Pancreas (tissue), 10 donors: ENCODE measurements at places on chromosomes 3 and 15.

DNA sequence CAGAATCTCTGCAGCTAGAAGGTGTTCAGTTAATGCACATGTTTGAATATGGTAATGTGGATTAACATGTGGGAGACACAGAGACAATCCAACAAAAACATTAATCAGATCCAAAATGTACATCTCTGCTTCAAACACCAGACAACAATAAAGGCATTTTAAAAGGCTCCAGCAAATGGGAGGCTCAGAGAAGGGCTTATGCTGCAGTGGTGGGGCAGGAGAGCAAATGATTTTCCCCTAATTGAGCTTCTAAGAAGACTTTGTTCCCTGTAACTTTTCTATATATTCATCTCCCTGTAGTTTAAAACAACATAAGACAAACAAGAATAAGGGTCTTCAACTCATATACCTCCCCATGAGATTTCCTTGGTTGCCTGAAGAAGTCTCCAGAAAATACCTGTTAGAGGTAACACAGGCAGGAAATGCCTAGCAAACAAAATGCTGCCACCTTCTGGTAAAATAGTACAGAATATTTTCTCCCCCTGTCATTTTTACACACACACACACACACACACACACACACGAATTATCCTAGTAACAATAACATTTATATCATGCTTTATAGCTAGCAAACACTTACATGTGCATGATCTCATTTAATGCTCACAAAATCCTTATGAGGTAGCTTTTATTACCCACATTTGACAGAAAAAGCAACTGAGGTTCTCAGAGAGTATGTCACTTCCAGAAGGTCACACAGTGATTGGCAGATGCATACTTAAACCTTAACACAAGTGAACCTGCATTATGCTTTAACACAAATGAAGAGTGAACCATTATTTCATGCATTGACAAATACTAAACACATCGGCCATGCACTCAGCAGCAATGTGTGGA, 123.4 kb upstream of the MB21D2 start:
- no peak for DNase-seq

GRCh38 chr3:119569156-119569555, 9.7 kb upstream of the CD80 start:
- no peak for DNase-seq

DNA sequence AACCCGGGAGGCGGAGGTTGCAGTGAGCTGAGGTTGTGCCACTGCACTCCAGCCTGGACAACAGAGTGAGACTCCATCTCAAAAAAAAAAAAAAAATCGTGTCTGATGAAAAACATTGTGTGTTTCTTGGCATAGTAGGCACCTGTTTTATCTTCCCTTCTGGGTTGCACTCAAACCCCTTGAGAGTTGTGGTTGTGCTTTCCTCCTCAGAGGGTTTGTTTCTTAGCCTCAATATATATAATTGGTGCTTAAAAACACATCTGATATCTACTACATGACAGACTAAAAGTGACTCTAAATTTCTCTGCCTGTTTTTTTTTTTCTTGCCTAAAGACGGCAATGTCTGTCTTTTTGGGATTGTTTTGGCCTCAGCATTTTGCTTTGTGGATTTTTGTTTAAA, 7.6 kb downstream of the NR1D2 start:
- no peak for DNase-seq

DNA sequence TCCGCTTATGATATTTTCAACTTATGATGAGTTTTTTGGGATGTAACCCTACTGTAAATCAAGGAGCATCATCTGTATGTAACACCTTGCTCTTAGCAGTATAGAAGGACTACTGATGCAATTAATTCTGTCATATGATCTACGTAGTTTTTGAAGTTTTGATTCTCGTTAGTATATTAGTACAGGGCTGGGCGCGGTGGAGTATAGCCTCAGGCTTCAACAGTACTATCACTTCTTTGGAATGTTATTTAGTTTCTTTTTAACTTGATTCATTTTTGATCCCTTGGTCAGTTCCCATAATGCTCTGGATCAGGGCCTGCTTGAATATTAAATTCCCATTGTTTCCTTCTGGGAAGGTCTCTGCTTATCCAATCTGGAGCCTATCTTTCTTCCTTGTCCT, 23.9 kb upstream of the AP4E1 start:
- no peak for DNase-seq

- DNase-seq: peak; percentile 56
Measured at GRCh38 chr3:141051443-141052200, 475 bp downstream of the SPSB4 start.

DNA sequence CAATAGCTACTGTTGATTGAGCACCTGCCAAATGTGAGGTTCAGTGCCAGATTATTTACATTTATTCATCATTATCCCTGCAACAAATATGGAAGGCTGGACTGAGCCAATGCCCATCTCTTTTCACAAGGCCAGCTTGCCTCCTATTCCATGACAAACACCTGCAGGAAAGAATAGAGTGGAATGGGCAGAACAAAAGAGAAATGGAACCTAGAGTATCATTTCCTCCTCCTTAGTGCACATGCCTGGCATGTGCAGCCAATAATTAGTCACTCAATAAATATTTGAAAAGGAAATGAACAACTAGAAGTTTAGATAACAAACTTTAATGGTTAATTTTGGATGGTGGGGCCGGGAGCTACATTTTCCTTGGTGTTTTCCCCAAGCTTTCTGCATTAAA, 61.4 kb upstream of the MYRIP start:
- DNase-seq: no peak

- DNase-seq: no peak
Measured at GRCh38 chr3:82462977-82463376, 701.5 kb upstream of the GBE1 start.

DNA sequence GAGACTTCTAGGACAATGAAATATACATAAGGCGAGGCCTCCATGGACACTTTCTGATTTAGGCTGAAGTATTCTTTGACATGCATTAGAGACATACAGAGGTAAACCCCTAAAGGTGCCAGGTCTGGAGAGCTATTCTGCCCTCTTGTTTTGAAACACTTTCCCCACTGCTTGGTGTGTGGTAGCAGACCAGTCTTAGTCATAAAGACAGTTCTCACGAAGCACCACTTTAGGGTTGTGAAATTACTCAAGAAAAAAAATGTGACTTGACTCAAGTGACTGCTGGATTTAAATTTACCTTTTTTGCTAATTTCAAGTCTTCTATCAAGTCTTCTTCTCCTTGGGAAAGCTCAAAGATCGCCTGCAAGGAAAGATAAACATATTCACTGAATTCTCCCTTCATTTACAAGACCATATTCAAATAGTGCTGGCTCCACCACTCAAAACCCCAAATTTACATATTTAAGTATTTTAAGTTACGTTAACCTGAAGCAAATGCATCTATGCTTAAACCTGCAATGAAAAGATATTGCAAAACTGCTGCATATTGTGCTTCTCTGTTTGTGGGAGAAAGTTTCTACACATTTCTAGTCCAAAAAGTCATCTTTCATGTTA, 48.4 kb downstream of the ARHGEF3 start:
- no peak for DNase-seq

GRCh38 chr15:41888662-41889253, 5.1 kb downstream of the SPTBN5 start:
- no peak for DNase-seq

DNA sequence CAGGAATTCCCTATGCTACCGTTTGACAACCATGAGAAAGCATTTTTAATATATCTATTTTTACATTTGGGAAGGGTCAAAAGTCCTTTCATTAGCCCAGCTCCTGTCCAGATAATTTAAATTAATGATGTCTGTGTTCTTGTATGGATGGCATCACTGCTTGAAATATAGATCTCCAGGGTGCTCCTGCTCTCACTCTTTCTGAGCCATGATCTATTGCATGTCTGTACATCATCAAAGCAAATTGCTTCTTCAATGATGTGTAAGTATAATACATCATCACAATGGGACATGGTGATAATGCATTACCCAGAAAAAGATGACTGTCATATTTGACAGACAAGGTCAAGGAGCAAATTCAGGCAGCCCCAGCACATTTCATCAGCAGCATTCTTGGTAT, 223.6 kb upstream of the CNTN6 start:
- no peak for DNase-seq

DNA sequence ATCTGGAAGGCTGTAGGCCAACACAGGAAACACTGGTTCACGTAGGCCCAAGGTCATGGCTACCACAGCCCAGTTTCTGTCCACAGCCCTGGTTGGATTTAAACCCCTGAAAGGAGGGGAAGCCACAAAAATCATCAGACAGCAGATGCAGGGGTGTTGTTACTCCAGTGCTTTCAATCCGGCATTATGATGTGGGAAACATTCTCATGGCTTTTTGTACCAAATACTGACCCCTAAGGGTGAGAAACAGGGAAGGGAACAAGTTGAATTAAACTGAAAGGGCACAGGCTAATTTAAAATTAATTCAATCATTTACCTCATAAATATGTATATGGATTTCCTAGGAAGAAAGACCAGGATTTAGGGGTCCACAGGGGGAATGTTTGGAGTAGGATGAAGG, 375.6 kb downstream of the CTNNB1 start:
- DNase-seq: no peak

DNA sequence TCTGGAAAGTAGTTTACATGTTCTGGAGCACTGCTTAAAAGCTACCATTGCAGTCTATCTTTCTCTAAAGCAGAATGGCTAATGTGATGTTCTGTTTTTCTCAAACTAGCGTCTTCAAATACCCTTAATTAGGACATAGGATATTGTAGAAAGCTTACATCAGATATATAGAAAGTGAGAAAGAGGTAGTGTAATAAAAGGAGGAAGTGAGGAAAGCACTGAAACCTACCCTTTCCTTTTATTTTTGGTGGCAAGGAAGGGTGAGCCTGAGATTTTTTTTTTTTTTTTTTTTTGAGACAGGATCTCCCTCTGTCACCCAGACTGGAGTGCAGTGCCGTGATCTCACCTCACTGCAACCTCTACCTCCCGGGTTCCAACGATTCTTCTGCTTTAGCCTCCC, 9.4 kb downstream of the SENP2 start:
- DNase-seq: no peak

DNA sequence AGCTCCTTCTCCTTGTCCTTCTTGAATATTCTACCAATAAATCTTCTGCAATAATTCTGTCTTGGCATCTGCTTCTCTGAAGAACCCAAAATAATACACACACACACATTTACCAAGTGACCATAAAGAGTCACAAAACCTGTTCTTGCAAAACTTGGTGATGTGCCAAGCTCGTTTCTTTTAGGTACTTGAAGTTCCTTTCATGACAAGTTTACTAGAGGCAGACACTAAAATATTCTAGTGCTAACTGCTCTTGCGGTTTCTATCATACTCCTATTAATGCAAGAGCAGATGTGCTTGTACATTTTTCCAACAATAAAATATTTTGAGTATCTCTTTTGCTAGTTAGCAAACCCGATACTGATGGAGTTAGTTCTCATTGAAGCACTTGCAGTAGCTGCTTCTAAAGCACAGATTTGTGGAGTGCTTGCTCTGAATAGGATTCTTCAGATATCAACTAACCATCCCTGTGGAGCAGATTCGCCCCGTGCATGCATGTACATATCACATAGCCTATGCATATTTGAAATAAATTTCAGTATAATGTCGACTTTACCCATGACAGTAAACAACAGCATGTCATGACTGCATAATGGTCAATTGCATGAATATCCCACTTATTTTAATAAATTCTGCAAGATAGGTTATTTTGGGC, 23.2 kb downstream of the HHLA2 start:
- peak; percentile 51 for DNase-seq

DNA sequence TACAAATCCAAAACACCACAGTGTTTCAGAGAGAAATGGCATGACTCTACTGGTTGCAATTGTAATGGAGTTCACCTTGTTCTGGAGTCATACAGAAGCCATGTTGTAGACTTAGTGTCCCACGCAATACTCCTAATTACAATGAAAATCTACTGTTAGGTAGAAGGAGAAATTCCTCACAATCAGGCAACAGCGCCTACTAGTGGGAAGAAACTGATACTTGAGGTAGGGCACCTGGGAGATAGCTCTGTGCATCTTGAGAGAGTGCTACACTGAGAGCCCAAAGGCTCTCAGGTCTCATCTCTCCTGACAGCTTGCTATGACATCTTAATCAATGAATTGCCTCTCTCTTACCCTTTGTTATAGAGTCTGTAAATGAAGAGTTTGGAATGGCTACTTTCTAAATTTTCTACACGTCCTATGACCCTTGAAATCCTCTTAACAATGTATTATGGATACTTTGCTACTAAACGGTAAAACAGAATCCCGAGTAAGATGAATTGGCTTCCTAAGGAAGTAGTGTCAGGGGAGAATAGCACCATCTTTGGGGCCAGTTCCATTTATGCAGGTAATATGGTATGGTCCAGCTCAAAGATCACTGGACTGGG, 422.7 kb upstream of the TPRG1 start:
- peak; percentile 17 for DNase-seq

GRCh38 chr3:48504051-48504946, at the start of gene SHISA5:
TSS of gene SHISA5 (minus strand) at chr3:48504174. CDS start at chr3:48504094, 80 bp downstream.
- peak; percentile 88 for DNase-seq

DNA sequence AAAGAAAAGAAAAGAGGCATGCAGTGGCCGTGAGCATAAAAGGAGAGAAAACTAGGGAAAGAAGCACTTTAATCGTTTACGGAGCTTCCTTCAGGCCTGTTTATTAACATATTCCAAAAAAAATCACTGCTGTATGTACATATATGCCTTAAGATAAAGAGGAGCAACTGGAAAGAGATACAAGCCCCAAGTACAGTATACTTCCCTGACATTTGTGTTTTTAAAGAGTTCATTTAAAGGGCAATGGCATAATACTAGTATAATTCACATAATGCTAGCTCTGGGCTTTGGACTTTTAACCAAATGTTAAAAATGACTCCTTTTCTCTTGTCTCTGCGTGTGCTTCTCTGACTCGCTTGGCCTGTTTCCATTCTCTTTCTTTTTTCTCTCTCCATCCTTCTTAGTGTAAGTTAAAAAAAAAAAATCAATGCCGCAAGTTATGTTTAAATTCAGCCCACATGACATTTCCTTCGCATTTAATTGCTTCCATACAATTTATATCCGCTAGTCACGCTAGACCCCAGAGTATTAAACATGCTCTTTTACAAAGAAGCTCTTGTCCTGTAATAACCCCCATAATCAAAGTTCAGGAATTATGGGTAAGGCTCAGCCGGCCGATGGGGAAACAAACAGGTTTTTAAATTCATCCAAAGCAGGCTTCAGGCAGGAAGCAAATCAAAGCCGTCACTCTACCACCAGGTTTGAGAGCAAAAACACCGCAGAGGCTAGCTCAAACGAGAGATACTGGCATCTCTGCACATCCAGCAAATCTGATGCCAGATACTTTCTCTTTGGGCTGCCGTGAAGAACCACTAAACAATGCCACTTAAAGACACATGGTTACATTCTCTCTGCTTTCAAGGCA, 19.4 kb downstream of the WWTR1 start:
- DNase-seq: no peak

DNA sequence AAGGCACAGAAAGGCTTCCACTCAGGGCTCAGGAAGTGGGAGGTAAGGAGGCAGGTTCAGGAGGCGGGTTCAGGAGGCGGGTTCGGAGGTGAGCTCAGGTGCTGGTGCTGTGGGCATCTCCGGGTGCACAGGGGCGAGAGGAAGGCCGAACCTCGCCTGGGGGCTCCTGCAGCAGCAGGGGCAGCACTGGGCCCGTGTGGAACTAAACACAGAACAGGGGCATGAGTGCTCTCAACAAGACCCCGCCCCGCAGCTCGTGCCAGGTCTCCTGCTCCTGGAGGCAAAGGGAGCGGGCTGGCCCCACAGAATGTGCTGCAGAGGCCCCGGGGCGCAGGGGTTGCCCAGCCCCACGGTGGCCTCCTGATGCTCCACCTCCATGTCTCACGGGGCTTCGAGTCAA, 13.7 kb downstream of the ZDHHC19 start:
- no peak for DNase-seq
